ENCODE measurements at places on chromosomes 1 and 21.

- DNase-seq = no peak
These were observed 50.4 kb downstream of the MDM4 start for GRCh38 chr1:204566583-204566955.

DNA sequence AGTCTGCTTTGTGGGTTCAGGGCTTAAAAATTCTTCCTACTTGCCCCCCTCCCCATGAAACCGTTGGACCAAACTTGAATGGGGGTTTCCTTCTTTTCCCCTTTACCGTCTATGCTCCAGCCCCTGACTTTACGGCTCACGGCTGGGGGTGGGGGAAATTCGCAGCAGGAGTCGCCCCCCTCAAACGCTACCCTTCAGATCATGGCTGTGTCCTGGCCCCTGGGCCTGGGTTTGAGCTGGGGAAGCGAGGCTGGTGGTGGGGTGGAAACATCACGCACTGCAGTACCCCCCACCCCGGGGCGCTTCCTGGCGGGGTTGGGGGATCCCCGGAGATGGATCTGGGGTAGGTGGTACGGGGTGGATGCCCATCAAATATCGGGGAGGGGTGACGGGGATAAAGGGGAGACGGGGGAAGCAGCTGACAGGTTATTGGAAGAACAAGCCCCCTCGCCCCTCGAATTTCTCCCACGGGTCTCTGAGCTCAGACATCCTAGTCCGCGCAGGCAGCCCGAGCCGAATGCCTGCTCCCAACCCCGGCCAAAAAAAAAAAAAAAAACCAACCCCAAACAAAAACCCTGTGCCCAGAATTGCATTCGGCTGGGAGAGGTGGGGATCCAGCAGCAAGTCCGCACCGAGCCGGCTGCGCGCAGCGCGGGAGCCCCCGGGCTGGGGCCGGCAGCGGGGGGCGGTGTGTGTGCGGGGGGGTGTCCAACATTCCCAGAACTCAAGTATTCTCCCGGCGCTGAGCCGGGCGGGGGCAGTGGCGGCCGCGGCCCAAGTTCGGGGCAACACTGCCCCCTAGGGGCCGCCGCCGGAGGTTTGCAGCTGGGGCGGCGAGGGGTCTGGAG is 59.0 kb upstream of the ACOT11 start:
- DNase-seq = peak; percentile 66

DNA sequence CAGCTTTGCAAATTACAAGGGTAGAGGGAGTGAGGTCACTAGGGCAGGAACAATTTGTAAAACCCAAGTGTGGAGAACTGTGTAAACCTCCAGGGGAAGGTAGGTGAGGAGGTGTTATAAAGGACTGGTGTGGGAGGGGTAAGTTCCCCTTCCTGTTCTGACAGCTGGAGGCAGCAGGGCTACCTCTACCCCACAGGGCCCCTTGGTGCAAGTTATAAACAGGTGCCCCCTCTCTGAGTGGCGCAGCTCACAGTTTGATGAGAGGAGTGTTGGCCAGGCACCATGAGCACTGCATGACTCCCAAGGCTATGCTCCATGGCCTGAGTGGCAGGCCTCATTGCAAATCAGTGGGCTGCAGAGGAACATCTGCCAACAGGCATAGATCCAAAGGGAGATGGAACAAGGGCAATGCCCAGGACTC is 41.0 kb downstream of the MFSD2A start:
- no peak for DNase-seq

DNA sequence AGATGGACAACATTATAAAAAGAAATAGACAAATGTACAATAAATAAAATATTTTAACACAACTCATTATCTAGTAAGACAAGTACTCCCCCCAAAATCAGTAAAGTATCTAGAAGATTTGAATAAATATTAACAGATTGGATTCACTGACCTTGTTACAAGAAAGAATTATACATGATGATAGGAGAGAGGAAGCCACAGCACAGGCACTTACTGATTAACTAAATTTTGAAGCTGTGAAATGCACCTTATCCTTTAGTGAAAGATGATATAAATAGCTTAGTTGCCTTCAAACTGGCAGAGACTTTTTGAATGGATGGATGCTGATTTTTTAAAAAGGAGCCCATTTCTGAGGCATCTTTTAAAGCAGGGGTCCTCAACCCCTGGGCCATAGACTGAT is 8.5 kb downstream of the CR1 start:
- DNase-seq = no peak

DNA sequence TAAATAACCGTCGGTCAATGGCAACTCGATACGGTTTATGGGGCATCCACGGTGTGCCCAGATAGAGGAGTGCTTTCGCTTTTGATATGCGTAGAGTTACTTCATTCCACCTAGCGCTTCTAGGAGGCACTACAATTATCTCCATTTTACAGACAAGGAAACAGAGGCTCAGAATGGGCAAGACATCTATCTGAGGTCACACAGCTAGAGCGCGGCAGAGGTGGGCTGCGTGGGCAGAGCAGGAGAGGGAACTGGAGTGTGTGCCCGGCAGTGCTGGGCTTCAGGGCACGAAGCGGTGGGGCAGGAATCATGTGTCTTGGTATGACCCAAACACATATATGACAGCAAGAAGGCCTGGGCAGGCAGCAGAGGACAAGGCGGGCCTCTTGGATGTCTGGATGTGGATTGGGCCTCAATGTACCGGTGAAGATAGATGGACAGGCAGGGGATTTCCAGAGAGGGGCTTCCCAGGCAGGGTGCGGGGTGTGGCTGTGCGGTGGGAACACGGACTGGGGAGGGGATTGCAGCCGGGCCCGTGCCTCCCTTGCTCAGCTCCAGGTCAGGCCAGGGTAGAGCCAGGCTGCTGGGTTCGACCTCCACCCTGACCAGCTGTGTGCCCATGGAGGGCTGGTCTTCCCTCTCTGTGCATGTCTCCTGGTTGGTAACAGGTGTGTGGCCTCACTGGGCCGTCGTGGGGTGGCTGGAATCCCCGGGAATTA is 21.2 kb downstream of the TP73 start:
- DNase-seq = no peak

DNA sequence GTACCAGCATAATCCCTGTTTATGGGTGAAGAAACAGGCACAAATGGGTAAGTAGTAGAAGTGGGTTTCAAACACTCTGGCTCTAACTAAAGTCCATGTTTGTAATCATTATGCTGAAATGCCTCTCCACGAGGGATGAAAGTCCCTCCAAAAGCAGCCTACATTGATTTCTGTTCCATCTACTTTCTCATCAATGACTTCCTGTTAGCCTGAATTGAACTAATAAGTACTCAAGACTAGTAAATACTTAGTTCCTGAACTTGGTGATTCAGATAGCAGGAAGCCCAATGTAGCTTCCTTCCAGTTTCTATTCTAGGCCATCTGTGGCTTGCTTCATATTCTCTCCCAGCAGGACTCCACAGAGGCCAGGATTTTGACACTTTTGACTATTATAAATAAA is 11.3 kb upstream of the BACH1 start:
- no peak for DNase-seq

GRCh38 chr1:153783233-153784190 is 8.3 kb downstream of the SLC27A3 start:
- peak; percentile 91 for DNase-seq

GRCh38 chr1:23496490-23497181 is 12.7 kb upstream of the ASAP3 start:
- no peak for DNase-seq

GRCh38 chr1:67937010-67937409 is 103.7 kb upstream of the GNG12 start:
- no peak for DNase-seq

GRCh38 chr1:48803474-48803873 is 26.8 kb upstream of the BEND5 start:
- DNase-seq = no peak

DNA sequence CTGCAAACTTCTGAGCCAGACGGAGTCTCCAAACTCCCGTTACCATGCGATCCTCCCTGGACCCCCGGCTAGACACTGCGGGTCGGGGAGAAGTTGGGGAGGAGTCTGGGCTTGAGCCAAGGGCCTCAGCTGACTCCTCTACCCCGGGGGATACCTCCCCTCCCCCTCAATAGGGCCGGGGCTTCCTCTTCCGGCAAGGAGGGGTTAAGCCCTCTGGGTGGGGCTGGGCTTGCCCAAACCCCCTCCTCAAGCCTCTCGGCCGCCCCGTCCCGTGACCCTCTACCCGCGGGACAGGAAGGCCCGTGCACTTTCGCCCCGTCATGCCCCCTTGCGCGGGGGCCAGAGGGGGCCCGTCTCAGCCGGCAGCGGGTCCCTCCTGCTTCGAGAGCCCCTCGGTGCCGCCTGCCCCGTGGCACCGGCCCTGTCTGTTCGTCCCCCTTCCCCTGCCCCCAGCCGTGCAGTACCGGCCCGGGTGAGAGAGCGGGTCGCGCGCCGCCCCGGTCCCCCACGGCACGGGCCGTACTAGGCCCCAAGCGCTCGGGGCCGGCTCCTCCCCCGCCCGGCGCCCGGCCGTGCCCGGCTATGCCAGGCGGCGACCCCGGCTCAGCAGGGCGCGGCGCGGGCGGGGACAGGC is 652 bp downstream of the ARL8A start:
- no peak for DNase-seq

DNA sequence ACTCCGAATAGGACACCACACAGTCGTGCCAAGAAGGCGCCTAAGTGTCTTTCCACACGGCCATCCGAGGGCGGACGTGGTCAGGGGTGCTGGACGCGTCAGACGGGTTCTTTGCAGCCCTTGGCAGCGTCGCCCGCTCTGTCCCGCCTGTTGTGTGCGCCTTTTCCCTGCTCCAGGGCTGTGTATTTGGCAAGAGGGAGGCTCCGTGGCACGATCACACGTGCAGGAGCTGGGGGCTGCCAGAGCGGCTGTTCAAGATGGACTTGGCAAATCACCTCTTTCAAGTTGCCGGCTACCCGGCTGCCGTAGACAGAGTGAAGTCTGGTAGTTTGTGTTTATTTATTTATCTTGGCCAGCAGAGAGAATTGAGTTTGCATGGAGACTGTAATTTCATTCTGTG is 31.9 kb downstream of the PRKCZ start:
- no peak for DNase-seq

DNA sequence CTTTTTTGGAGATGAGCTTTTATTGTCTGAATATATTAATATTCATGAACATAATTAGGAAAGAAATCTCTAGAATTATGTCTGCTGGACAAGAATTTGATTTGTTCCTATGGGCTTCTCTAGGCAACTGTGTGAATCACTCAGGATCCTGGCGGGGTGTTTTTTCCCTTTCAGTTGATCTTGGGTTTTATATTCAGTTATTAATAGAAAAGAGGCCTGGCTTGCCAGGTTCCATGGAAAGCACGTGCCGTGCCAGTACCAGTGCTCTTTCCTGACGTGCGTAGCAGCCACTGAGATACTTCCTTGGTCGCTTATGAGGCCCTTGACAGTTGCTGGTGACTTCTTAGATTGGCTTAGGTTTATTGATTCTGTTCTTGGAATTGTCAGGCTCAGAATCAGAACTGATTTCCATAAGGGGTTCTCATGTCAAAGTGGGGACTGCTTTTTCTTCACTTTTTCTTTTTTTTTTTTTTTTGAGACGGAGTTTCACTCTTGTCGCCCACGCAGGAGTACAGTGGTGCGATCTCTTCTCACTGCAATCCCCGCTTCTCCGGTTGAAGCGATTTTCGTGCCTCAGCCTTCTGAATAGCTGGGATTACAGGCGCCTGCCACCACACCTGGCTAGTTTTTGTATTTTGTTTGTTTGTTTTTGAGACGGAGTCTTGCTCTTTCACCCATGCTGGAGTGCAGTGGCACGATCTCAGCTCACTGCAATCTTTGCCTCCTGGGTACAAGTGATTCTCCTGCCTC is 48.7 kb upstream of the KIF1B start:
- no peak for DNase-seq

- no peak for DNase-seq
These were observed 107.5 kb upstream of the JUN start for GRCh38 chr1:58891347-58891746.

GRCh38 chr1:35925741-35926140 is 5.2 kb upstream of the AGO3 start:
- DNase-seq = no peak

Measured in C1 segment of cervical spinal cord (tissue), 14 donors.